Iris pigment epithelial cell (primary cell): ENCODE measurements at places on chromosomes 3 and 15.

- DNase-seq, result no peak
Measured at GRCh38 chr15:92528736-92529135, 126.8 kb downstream of the FAM174B start.

DNA sequence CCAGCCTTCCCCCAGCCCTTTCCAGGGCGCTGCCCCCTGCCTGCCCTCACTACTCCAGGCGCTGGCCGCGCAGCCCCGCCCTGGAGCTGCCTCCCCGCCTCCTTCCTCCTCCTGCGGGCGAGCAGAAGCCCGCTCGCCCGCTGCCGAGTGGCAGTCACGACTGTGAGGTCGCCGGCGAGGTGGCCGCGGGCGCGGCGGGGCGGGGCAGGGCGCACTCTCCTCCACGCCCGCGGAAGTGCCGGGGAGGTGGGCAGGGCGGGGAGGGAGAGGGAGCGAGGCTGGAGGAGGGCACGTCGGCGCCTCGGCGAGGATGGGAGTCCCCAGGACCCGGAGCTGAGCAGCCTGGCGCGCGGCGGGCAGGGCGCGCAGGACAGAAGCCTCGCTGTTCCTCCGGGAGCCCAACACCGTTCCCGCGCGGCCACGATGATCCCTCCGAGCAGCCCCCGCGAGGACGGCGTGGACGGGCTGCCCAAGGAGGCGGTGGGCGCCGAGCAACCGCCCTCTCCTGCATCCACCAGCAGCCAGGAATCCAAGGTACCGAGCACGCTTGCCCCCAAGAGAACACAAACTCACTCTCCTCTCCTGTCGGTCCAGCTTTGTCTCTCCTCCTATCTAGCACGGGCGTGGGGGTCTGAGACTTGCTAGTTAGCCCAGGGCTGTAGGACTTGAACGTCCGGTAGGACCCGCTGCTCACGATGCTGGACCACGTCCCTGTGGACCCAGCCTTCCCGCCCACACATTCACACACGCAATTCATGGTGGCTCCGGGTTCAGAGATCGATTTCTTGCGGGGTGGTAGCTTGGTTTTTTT is at the start of gene STAC:
STAC (plus strand) TSS at position 284 of the 811 bp plus-strand sequence; CDS start at position 424, 140 bp downstream.
- no peak for DNase-seq

GRCh38 chr3:129030611-129031010 is 29.5 kb downstream of the EFCC1 start:
- no peak for DNase-seq

DNA sequence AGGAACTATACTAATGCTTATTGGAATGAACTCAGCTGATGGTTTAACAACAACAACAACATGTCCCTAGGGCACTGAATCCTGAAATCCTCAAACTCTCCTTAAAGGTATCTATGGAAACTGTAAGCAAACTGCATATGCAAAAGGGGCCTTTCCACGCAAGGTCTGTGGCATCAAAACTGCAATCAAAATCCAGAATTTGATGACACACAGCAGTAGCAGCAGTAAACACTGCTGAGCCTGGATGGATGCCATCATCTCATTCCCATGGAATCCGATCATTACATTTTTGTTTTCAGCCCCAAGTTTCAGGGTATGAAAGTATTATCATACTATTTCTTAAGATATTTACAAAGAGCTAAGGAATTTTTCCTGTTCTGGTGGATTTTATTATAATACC is 399.7 kb downstream of the VPS13C start:
- peak; percentile 61 for DNase-seq

DNA sequence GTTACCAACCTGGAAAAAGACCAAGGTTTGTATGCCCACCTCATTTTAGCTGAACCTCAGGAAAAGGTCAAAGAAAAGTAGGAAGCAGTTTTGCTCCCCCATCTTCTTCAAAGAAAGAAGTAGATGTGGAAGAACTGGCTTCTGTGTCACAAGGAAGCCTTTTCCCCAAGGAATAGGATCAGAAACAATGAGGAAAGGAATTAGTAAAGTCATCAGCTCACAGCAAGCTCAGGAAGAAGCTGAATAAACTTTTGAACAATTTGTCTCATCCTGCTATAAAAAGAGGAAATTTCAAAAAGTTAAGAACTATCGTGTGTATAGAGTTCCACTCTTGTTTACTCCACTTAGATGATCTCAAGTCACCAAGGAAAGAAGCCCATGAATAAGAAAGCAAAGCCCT is 174.2 kb downstream of the PDE8A start:
- DNase-seq, result no peak

- DNase-seq, result no peak
Measured at GRCh38 chr3:101730839-101731238, 6.4 kb downstream of the CEP97 start.

DNA sequence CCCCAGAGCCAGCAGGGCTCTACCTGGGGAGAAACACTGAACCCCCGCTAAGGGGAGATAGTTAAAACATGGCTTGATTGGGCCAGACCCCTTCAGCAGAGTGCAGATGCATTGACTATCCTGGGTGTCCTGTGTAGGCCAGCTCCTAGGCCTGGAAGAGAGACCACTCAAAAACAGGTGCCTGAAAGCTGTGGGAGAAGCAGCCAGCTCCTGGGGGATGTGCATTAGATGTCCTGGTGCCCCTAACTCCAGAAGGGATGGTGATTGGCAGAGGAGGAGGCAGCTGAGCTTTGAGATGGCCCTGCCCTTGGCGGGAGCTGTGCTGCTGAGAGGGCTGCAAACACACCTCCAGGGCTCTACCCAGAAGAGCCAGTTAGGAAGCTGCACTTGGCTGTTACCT is 89.3 kb upstream of the PLXNA1 start:
- no peak for DNase-seq
